ENCODE measurements at places on chromosomes 1 and 21.

GRCh38 chr21:21714426-21714825 lies 716.2 kb downstream of the NCAM2 start:
- peak; percentile 89 for DNase-seq

- no peak for DNase-seq
Observed at GRCh38 chr1:76607717-76608116, 259.6 kb upstream of the ST6GALNAC5 start.

GRCh38 chr1:230618537-230618936 lies 23.7 kb upstream of the COG2 start:
- DNase-seq, result no peak

GRCh38 chr1:1273209-1273511 lies 494 bp downstream of the UBE2J2 start:
- no peak for DNase-seq

- DNase-seq, result no peak
Observed at GRCh38 chr1:181387702-181388101, 95.6 kb upstream of the CACNA1E start.

DNA sequence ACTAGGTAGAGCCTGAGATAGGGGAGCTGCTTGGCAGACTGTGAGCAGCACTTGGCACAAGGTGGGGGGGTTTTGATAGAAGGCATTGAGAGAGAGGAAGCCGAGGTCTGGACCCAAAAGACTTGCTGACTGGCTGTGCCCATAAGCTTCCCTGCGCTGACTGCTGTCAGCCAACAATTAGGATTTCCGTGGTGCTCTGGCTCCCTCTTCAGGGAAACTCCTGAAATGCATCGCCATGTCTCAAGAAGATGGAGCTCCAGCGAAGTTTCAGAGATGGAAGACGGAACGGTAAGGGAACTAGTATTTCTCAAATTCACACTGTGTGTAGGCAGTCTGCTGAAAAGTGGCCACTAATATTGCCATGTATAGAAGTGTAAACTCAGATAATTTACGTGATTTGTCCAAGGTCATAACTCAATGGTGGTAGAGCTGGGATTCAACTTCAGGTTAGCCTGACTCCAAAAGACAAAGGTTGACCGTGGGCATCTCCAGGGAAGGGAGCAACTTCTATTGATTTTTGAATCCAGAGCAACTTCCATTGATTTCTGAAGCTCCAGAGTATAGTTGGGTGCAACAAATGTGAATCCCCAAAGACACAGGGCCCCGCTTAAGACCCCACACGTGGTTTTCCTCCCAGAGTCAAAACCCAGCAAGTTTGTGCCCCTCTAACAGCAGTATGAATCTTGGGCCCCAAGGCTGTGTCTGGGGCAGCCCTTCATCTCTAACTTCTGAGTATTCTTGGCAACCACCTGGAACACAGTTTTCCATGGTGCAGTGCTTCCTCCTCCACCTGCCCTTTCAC lies 44.5 kb upstream of the CRNN start:
- peak; percentile 35 for DNase-seq

GRCh38 chr1:185679220-185679619 lies 55.0 kb upstream of the HMCN1 start:
- no peak for DNase-seq

- DNase-seq, result no peak
Observed at GRCh38 chr1:20361401-20361800, 70.7 kb downstream of the VWA5B1 start.

- no peak for DNase-seq
Observed at GRCh38 chr1:205983925-205984725, 19.1 kb downstream of the RAB7B start.

- DNase-seq, result no peak
Observed at GRCh38 chr1:1082776-1083415, 8.8 kb upstream of the RNF223 start.

- no peak for DNase-seq
Observed at GRCh38 chr1:237634922-237635321, 255.8 kb downstream of the ZP4 start.

- DNase-seq, result no peak
Observed at GRCh38 chr1:183588827-183589226, 1.4 kb downstream of the NCF2 start.

DNA sequence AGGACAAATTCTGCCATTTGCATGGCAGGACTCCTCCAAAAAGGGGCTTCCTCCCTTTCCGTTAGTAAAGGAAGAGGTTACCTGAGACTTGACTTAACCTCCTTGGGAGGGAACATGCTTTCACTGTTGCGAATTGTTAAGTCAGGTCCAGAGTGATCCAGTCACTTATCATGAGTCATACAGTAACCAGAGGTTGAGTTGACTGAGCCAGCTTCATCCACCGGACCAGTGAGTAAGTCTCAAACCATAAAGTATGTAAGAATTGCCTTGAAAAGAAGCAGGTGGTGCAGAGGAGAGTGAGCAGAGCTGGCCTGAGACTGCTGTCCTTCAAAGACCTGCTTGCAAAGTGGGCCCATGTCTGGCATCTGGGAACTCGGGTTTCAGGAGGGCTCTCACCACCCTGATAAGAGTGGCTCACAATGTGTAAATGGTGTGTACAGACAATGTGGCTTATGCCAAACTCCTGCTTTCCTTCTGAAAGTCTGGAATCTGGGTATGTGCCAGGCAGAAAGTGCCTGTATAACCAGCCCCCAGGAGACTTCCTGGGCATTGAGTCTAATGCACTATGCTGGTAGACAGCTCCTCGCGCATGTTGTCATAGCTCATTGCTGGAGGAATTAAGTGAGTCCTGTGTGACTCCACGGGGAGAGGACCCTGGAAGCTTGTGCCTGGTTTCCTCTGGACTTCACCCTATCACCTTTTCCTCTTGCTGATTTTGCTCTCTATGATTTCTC lies 84.3 kb upstream of the KLHDC7A start:
- DNase-seq, result no peak

DNA sequence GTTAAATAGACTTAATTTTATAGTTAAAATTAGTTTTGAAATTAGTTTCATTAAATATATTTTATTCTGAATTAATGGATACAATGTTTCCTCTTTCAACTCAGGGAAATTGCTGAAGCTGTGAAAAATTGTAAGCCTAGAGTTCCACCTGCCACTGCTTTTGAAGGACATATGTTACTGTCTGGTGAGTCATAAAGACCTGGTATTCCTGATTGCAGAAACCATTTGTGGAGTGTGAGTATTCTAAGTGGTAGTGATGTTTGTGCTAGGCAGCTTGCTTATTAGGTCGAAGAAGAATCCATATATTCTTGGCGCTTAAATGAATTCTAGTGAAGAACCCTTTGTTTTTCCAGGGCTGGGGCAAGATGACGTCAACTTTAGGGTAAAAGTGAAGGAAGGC lies 34.0 kb downstream of the MTR start:
- DNase-seq, result no peak

DNA sequence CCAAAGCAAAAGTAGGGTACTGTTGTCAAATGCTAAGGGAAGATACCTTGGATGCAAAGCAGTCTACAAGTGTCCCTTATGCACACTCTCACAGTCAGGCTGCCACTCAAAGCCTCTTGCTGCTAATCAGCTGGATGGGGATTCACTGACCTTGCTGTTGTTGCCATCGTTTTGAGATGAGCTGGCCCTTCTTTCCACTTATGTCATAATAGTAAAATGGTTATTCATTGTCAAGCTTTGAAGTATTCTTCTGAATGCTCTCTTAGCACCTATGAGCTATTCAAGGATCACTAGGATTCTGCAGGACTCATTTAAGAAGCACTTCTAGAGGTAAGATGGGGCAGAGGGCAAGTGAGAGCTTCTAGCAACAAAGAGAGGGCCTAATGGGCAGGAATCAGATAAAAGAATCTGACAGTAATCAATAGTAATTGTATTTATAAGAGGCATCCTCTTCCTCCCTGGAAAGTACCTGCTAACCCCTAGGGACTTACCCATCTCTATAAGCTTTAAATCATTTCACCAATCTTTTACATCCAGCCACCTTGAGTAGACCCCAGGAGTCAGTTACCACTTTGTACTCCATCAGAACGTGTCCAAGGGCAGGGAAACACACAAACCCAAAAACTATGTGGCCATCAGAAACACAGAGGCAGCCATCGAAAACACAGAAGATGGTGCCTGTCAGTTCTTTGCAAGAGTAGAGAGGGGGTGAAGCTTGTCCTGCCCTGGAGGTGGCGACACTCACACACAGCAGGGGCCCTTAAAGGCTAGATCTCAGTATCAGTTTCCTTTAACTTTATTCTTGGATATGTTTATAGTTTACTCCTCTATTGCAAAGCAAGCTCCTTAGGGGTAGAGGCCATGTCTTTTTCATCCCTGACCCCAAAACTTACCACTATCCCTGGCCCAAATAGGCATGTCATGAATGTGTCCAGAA lies 103.7 kb upstream of the NFIA start:
- DNase-seq, result no peak

DNA sequence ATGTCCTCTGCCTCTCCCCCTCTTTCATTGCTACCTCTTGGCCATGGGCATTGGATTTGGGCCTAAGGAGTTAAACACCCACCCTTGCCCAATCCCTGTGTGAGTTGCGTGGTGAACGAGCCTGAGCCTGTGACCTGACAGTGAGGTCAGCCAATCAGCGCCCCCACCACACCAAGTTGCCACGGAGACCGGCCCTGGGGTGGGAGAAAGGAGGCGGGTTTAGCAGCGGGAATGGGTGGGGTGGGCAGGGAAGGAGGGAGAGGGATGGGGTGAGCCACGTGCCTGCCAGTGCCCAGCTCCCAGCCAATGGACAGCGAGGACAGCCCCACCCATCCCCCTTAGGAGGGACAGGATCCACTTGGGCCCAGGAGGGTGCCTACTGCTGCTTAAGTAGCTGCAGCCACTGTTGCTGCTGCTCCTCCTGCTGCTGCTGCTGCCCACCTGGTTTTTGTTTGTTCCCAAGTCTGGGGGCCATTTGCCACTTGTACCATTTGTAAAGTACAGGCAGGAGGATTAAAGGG lies 9.5 kb downstream of the ZBTB7B start:
- no peak for DNase-seq

DNA sequence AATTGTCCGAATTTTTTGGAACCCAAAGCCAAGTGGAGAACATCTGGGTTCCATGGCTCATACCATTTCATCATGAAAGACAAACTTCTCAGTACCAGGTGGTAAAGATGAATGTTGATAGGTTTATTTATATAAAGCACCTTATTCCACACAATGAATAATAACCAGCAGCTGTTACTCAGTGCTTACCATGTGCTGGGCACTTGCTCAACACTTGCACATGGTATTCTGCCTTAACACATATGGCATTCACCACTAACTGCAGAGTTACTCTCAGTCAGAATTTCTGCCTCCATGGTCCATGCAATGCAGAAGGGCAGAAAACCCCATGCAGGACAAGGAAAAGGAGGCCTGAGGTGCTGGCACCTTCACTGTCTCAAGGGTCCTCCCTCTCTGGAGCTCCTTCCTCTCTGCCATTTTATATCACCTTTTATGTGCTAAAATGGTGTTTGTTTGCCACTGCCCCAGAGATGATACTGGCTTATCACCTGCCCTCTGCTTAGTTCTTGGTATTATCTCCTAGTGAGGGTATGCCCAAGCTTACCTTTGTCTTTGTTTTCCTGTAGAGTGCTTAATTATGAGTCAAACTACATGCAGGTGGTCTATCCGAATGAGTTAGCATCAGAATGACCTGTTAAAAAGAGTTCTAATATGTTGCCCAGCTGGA lies 76.7 kb upstream of the ZNF326 start:
- no peak for DNase-seq

- DNase-seq, result no peak
Observed at GRCh38 chr1:214740471-214740870, 137.5 kb downstream of the CENPF start.

DNA sequence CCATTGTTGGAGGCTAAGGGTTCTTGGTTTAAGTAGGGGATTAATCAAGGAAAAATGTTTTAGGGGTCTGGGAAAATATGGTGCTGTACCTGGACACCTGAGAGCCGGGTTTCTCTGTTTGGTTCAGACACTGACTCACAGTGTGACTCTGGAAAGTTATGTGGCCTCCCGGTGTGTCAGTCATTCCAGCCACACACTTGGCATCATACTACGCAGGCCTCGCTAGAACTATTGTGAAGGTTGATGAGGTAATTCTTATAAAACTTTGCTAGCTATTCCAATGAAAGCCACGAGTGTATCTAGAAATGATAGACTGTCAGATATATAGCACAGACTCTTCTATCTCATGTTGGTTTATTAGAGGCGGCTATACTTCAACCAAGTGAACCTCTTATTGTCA lies 4.8 kb upstream of the CAMSAP2 start:
- no peak for DNase-seq

DNA sequence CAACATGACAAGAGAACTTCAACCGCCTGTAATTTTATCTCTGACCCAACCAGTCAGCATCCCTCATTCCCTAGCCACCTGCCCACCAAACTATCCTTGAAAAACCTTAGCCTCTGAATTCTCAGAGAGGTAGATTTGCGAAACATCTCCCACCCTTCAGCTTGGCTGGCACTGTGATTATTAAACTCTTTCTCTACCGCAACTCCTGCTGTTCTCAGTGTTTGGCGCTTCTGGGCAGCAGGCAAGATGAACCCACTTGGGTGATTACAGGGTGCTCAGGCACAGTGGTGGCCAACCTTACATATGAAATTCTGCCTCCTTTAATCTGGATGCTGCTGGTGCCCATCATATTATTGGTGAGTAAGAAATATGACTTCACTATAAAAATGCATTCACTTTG lies 22.1 kb downstream of the CCDC190 start:
- DNase-seq, result no peak

DNA sequence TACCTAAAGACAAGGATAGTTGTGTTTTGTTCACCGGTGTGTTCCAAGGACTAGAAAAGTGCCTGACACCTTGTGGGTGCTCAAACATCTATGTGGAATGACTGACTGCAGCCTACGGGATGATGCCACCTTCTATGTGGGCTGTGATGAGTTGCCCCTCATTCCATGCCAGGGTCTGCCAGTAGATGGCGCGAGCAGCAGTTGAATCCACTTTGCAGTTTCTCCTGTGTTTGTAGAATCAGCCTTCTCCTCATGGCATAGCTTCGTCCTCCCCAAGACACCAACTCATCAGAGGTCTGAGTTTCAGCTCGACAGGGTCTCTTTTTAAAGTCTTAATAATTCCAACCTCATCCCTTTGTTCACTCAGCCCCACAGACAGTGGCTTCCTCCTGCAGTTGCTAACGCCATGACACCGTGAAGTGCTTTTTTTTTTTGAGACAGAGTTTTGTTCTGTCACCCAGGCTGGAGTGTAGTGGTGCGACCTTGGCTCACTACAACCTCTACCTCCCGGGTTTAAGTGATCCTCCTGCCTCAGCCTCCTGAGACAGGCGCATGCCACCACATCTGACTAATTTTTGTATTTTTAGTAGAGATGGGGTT lies 133.7 kb downstream of the CAPN8 start:
- DNase-seq, result peak; percentile 1

DNA sequence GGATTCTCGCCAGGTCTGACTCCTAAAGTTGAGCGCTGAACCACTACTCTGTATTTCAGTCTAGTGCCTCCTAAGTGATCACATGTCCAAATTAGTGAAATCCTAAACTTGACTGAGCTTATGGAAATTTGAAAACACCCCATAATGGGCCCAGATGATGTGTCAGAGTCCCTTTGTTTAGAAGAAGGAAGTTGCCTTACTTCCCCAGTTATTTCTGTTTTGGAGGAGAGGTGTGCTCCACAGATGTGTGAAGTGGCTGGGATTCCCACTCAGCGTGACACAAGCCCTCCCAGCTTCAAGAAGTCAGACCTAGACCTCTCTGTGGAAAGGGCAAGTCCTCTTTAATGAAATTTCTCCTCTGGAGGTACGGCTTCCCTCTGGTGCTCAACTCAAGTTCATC lies 188.8 kb downstream of the TTLL7 start:
- no peak for DNase-seq
